Caudate nucleus (tissue), 63 donors: ENCODE measurements at places on chromosomes 4 and X.

GRCh38 chrX:56764153-56764974, 35.3 kb downstream of the NBDY start:
- no peak for DNase-seq

DNA sequence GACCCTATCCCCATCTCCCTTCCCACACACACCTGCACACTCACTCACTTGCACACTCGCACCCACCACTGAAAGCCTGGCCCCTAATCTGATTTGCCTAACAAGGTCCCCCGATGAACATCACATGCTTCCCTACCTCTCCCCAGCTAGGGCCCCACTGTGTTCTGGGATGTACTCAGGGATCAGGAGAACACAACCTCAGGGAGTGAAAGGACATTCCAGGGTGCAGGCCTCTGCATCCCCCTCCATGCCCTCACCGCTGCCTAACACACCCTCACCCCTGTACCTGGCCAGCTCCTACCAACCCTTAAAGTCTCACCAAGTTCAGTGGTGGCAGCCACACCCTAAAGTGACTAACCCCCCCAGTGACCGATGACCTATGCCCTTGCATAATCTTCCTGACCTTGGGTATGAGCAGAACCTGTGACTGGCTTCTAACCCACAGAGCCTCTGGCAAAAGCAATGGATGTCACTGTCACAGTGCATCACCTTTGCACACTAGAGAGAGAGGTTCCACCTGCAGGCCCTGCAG, 2.4 kb upstream of the AFAP1 start:
- DNase-seq = no peak

DNA sequence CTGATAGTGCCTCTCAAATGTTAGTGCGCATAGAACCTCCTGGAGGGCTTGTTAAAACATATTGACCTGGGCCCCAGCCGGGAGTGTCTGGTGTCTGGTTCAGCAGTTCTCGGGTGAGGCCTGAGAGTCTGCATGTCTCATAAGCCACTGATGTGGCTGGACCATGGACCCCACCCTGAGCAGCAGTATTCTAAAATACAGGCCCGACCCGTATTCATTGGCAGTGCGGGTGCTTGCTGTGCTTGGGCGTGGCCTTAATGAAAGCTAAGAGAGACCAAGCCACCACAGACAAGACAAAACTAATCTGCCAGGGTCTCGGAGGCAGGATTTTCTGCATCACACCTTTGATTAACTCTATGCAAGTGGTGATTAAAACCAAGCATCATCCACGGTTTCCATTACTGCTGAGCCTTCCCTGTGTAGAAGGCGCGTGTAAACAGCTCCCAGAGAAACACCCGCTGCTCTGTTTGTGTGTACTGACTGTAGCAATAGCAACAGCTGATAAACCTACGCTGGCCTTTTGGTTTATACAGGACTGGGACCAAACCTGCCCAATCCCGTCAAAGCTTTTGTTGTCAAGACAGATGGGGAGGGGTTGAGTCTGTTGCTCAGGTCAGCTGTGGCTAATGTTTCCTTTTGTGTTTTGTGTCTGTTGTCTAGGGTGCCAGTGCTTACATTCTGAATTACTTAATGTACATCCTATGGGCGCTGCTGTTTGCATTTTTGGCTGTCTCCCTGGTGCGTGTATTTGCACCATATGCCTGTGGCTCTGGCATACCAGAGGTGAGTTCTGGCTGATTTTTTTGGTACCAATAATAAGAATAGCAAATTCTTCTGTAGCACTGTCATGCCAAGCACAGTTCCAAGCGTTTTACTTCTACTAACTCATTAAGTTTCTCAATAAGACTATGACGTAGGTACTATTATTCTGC, 40.8 kb downstream of the CLCN4 start:
- no peak for DNase-seq

GRCh38 chrX:16931855-16932575, 14.4 kb upstream of the REPS2 start:
- no peak for DNase-seq

DNA sequence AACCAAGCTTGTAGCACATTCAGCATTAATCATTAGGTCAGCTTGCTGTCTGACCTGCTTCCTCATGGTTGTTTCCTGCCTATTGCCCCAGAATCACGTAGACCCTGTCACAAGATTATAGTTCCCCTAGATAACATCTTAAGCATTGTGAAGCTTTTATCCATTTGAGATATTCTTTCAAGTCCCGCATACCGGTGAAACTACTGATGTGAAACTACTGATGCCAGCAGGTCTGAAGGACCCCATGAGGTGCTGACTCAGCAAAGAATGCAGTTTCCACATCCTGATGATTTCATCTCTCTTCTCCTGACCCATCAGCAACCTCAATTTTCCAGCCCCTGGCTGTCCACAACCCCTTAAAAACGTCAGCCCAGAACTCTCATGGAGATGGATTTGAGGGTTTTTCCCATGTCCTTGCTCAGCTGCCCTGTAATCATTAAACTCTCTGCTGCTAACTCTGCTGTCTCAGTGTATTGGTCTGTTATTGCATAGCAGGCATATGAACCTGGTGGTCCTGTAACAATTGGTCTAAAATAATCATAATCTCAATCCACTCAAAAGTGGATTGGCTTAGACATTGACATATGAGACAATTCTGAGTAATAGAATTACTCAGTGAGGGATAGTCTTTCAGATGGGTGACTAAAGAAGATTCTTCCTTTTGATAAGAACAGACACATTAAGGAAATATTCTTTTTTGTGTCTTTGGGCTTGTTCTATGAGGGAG, 26.3 kb upstream of the UBA6 start:
- no peak for DNase-seq

- DNase-seq = no peak
Observed at GRCh38 chr4:169225812-169226211, 44.9 kb downstream of the SH3RF1 start.

DNA sequence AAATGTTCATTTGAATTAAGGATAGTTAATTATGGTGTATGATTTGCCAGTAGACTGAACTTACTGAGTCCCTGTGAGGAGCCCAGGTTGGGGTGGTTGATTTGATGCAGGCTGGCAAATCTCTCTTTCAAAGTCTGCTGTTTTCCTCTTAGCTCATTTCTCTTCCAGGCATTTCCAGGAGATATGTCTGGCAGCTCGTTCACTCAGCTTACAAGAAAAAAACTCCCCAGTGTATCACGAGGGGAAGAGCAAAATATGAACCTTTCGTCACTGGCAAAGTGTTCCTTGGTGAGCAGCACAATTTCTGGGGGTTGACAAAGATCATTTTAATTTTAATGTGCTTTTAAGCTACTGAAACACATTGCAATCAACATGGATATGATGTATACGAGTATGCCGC, 244.2 kb downstream of the CBLL2 start:
- no peak for DNase-seq

DNA sequence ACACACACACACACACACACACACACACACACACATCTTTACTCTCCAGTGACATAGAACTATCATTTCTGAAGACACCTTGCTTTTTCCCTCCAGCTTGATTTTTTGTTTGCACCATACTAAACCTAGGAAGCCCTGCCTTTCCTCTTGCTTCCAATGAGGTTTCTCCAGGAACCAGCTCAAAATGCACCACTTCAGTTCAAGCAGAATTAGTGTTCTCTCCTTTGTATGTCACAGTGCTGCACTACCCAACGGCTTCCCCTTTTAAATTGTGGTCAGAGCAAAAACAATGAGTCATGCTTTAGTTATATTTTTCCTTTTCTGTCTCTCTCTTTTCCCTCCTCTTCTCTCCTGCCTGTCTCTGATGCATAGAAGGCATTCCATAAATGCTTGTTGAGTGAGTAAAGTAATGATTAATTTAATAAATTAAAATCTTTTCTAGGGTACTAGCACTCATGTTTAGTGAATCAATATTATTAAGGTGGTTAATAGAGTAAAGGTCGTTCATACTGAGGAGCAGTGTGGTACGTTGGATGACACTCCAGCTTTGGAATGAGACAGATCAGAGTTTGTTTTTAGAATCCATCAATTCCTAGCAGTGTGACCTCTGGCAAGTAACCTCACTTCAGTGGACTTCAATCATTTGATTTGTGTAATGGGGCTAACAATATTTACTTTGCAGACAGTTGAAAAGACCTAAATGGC, 5.9 kb downstream of the RTL3 start:
- no peak for DNase-seq

- DNase-seq = no peak
Observed at GRCh38 chr4:103076747-103077347, at the start of gene SLC9B2. Gene SLC9B2, minus strand, starts transcription at chr4:103076761. Its CDS starts 9,211 bp downstream, at chr4:103067550.

- DNase-seq = peak; percentile 76
Observed at GRCh38 chr4:76197971-76198410, 15.6 kb downstream of the SCARB2 start.

- DNase-seq = no peak
Observed at GRCh38 chrX:153861151-153861550, 24.8 kb downstream of the L1CAM start.

- DNase-seq = no peak
Observed at GRCh38 chrX:28850955-28851354, 263.7 kb downstream of the IL1RAPL1 start.

GRCh38 chrX:76850851-76851250, 423.3 kb downstream of the MAGEE1 start:
- DNase-seq = no peak

GRCh38 chr4:13980317-13981310, 353.1 kb upstream of the BOD1L1 start:
- no peak for DNase-seq

DNA sequence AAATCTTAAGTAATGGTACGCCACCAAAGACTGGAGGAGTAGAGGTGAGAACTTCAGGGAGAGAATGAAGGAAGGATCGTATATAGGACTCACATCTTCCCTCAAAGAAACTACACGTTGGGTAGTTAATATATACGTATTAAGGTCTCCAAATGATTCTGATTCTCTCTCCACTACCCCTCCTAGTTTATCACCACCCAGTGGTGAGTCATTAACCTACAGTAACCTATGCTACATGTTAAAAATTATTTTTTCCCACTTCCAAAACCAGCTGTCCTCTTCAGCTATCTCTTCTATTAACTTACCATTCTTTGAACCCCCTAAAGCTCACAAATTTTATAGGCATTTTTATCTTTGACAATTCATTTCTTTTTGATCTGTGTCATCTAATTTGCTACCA, 69.7 kb downstream of the RPS6KA6 start:
- DNase-seq = no peak

GRCh38 chrX:125954236-125954635, 211.9 kb downstream of the DCAF12L2 start:
- DNase-seq = no peak

GRCh38 chr4:122065915-122066314, 86.2 kb upstream of the BLTP1 start:
- no peak for DNase-seq

DNA sequence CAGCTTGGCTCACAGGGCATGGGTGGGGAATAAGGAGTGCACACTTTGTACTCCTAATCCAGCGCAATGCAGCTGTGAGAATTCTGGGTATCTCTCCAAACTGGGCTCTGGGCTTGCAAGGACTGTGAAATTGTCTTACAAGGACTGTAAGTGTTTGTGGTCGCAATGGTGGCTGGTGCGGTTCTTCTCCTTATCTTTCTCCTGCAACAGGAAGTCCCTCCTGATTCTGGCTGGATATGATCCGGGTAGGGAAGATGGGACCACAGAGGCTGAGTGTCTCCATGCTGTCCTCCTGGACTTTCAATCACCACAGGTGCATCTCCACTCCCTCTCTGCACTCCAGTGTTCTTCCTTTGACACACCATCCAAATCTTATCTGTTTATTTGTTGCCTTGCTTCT, 55.7 kb upstream of the GYPE start:
- DNase-seq = no peak

- no peak for DNase-seq
Observed at GRCh38 chr4:56348576-56348975, 38.7 kb downstream of the AASDH start.

DNA sequence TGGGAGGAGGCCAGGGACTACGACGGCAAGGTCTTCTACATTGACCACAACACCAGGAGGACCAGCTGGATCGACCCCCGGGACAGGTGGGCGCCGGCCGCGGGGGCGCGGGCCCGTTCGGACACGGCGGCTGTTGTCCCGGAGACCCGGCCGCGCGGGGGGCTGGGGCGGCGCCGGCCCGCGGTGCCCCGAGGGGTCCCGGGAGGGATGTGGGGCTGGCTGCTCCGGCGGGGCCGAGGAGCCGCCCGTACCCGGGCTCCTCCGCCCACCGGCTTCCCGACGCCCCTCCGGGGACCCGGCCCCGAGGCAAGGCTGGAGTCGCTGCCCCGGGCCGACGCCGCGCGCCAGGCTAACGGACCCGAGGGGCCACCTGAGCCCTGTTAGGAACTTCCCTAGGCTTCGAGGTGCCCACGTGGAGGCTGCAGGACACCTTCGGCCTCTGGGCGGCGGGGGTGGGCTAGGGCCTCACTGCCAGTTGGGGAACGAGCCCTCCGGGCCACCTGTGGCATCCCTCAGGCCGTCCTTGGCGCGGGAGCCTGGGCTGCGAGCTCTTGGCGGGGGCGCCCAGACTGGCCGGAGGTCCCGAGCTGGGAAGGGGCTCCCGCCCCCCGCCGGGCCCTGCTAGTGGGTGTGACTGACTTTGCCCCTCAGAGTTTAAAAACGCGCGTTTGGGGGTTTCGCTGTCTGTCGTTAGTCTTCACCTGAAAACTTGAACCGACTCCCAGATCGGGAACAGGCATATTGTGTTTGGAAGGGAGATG, 660 bp downstream of the WWC2 start:
- DNase-seq = peak; percentile 29

- DNase-seq = no peak
Observed at GRCh38 chr4:45776146-45776545, 347.7 kb downstream of the GABRG1 start.

- DNase-seq = no peak
Observed at GRCh38 chr4:125350470-125351135, 35.8 kb downstream of the FAT4 start.

DNA sequence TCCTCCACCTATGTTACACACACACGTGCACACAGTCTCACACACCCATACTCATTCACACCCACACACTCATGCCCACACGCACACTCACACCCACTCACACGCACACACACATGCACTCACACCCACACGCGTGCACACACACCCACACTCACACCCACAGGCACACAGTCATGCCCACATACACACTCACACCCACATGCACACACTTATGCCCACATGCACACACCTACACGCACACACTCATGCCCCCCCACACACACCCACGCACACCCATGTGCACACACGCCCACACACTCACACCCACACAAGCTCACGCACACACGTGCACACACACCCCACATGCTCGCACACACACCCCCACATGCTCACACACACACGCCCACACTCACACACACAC, 140.0 kb downstream of the F11 start:
- no peak for DNase-seq

- no peak for DNase-seq
Observed at GRCh38 chr4:180674619-180675358, 1568.4 kb upstream of the TENM3 start.

DNA sequence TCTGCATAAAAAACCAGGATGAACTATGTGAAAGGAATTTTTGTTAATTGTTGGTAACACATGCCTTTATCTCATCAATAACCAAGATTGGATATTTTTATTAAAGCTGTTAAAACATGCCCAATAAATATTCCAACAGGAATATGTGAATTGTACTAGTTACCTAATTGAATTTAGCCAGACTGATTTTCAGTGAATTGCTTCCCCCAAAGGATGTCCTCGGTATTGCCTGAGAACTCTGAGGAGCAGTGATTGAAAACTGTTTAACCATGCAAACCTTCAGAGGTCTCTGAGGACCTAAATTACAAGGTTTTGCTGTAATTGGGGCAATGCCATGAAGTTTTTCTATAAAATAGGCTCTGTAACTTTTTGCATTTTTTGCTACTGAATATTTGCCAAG, 66.6 kb downstream of the BLTP1 start:
- no peak for DNase-seq
